ENCODE measurements at places on chromosomes 11 and 22. TPM values are rescaled to one million over a fixed set of nuclear protein-coding genes. Genes with fewer than 3 reads are reported as not detected.

The MMP13 gene
- not detected for total RNA-seq

- no peak for DNase-seq
Measured at GRCh38 chr22:20014526-20015186, 2.0 kb downstream of the ARVCF start.

DNA sequence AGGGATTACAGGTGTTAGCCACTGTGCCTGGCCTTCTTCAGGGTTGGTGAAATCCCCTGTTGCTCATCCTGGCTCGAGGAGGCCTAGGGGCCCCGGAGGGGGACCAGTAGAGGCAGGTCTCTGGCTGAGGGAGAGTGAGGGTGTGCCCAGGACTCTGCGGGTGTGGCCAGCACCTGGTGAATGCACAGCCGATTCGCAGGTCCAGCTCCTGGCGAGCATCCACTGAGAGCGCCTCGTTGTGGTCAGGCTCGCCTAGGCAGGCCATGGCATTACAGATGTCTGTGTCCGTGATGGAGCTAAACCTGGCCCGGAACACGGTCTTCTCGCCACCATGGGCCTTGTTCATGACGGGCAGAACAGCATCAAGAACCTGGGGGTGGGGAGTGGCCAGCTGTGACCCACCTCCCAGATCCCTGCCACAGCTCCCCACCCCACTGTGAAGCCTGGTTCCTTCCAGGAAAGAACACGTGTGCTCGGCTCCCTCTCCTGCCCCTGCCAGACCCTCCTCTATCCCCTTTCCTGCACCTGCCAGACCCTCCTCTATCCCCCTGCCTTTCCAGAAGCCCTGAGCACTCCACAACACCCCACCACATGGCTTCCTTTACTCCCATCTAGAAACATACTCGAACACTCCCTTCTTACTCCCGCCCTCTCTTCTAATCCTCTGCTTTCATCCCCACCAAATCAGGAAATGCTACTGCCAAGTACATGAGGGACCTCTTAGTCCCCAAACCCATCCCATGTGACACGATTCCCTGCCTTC lies 12.4 kb downstream of the TOP3B start:
- no peak for DNase-seq

The GLYAT gene
- total RNA-seq: not detected

The KIRREL3 gene
- 1.00 TPM for total RNA-seq

DNA sequence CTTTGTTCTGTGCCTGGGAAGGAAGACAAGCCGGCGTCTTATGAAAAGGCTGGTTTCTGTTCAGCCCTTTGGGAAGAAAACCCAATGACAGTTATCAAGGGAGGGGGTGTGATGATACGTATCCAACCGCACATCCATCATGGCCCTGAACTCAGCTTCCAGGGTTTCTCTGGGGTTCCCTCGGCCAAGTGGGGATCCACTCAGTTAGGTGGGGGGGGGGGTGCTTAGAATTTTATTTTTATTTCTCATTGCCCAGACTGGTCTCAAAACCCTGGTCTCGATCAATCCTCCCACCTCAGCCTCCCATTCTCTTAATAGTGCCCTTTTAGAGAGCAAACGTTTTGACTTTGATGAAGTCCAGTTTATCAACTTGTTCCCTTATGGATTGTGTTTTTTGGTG lies 25.7 kb downstream of the KCNQ1 start:
- no peak for DNase-seq

- DNase-seq: no peak
Measured at GRCh38 chr22:26045860-26046259, 123.4 kb upstream of the SEZ6L start.

The PATE4 gene
- not detected for total RNA-seq

DNA sequence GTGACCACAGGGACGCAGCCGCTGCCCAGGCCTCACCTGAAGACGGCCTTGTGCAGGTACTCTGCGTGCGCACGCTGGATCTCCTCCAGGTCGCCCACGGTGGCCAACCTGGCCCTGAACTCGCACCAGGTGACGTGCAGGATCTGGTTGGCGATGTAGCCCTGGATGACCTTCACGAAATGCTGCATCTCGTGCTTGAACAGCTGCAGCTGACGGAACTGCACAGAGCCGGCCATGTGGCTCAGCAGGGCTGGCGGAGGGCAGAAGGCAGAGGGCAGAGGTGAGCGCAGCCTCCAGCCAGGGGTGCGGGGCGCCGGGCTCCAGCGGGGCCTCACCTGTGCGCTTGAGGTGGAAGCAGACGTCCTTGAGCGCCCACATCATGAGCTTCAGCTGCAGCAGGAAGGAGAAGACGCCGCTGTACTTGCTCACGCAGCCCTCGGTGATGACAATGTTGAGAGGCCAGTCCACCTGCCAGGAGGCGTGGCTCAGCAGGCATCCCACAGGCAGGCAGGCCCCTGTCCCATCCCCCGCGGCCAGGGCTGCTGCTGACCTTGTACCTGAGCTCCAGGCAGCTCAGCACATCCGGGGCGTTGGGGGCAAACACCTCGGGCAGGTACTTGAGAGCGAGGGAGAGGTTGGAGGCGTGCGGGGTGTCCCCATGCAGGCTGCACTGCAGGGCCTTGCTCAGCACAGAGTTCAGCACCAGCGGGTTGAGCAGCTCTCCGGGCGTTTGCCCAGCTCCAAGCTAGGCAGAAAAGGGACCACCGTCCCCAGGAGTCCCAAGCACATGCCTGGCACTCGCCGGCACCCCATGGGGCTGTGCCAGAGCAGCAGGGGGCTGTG lies 17.6 kb downstream of the SELENOO start:
- DNase-seq: no peak

The VSIG10L2 gene
- 0.31 TPM for total RNA-seq

The PARVG gene
- total RNA-seq: 0.21 TPM

DNA sequence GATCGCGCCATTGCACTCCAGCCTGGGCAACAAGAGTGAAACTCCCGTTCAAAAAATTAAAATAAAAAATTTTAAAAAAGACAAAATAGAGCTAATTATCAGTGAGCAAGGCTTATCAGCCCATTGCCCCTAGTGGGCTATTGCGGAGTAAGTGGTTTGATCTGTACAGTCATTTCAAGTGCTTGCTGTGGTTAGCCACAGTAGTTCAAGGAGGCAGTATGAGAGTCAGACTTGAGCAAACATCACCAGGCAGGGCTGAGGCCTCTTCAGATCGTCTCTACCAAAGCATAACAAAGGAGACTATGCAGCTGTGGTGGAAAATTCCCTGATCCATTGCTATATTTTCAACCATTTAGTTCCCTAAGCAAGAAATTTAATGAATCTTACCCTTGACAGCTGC lies 4.3 kb upstream of the SBF2 start:
- DNase-seq: no peak

GRCh38 chr11:79236541-79236971 lies 204.3 kb downstream of the TENM4 start:
- DNase-seq: no peak

DNA sequence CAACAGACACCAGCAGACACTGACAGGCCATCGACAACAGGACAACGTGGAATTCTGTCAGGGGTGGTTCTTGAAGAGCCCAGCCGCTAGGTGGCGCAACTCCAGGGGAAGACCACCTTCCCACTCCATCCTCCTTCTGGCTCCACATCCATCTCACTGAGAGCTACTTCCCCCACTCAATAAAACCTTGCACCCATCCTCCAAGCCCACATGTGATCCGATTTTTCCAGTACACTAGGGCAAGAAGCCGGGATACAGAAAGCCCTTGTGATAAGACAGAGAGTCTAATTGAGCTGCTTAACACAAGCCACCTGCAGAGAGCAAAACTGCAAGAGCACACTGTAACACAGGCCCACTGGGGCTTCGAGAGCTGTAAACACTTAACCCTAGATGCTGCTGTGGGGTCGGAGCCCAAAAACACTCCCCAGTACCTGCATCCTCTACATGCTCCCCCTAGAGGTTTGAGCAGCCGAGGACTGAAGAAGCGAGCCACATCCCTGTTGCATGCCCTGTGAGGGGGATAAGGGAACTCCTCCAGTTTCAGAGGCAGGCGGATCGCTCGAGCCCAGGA lies 11.5 kb upstream of the RAB39A start:
- no peak for DNase-seq

- no peak for DNase-seq
Measured at GRCh38 chr11:17633279-17633986, 85.9 kb upstream of the MYOD1 start.

The NLRP14 gene
- total RNA-seq: 0.12 TPM

GRCh38 chr11:116641561-116642045 lies 131.2 kb downstream of the BUD13 start:
- no peak for DNase-seq

The CSF2RB gene
- total RNA-seq: 0.72 TPM

DNA sequence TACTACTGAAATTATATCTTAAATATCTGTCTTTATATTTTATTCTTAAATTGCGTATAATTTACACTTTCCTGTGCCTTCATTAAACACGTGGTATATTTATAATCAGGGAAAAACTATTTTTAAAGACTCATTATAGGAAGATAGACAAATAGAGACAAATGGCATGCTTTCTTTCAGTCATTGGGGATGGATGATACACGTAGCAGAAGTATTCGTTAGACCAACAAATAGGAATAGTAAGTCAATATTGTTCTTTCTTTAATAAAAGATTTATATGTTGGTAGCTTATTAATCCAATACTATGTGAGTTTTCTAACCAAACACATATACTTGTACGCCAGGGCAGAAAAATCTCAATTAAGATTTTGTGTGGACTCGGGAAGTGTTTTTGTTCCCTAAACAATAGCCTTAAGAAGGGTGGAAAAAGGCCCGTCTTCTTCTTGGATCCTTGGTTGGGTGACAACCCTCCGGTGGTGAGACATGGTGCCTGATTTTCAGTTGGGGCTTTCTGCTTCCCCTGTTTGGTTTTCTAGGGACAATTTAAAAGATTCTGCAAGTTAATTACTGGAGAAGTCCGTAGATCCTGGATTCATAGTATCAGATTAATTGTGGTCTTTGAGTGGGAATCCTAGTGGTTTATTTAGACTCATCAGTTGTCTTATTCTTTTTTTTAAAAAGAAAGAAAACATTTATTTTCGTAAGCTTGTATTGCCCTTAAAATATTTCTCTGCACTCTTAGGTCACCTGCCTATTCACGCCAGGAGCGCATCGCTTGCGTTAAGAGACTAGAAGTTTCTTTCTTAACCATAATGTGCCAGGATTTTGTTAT lies 83.5 kb upstream of the WNT7B start:
- DNase-seq: no peak

The MS4A12 gene
- total RNA-seq: not detected

DNA sequence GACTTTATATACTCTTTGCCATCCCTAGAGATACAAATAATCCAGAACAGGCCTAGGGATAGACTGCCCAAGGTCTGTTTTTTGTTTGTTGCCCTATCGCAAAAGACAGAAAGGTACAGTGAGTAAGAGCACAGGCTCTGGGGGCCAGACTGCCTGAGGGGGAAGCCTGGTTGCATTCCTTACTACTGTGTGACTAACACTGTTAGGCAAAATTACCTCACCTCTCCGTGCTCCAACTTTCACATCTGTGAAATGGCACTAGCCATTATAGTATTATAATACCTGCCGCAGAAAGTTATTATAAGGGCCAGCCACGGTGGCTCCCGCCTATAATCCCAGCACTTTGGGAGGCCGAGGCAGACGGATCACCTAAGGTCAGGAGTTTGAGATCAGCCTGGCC lies 14.5 kb downstream of the SLC35F2 start:
- DNase-seq: no peak

GRCh38 chr11:90512846-90513245 lies 290.0 kb upstream of the CHORDC1 start:
- DNase-seq: no peak
